ENCODE measurements at places on chromosomes 12 and 14.

DNA sequence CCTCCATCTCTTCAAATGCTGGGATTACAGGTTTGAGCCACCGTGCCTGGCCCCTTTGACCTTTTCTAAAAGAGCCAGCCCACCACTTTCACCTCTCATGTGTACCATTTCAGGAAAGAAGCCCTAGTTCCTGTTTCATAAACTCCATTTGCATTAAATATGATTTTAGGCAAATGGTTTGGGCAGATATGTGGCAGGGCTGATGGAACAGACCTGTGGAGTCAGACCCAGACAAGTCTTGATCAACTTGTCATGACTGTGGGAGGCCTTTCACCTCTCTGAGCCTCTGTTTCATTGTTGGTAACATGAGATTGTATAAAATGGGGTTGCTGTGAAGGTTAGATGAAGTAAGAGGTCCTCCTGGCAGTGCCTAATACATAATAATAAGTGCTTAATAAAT is 5.2 kb upstream of the MAP3K9 start:
- no peak for DNase-seq

DNA sequence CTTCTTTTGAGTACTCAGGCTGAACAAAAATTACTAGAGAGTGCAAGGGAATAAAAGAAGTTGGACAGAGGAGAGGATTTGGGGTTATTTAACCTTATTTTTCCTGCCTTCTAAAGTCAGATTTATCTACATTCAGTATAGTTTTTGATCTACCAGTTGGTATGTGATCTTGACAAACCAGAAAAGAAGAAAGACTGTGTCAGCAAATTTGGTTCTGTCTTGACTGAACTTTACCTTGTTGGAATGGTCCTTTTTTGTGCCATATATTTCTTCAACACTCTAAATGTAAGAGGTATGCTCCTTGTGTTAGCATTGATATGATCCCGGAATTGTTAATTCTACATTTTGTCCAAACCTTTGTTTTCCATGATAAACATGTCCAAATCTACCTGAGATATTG is 47.7 kb upstream of the ADAMTS20 start:
- DNase-seq: no peak

DNA sequence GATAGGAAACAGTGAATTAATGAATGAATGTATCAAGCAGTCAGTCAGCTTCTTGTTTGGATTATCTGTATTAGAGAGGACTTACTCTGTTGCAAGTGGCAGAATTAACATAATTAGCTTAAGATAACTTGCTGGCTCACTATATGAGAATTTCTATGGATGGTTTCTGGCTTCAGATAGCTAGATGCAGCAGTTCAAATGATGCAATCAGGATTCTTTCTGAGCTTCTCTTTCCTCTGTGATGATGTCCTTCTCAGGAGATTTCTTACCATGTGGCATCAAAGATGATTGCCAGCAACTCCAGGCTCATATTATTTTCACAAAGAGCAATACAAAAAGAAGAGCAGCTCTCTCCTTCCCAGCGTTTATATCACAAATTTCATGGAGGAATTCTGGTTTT is 30.7 kb downstream of the FRMD6 start:
- no peak for DNase-seq

GRCh38 chr12:38279756-38280155 is 36.8 kb upstream of the ALG10B start:
- no peak for DNase-seq

DNA sequence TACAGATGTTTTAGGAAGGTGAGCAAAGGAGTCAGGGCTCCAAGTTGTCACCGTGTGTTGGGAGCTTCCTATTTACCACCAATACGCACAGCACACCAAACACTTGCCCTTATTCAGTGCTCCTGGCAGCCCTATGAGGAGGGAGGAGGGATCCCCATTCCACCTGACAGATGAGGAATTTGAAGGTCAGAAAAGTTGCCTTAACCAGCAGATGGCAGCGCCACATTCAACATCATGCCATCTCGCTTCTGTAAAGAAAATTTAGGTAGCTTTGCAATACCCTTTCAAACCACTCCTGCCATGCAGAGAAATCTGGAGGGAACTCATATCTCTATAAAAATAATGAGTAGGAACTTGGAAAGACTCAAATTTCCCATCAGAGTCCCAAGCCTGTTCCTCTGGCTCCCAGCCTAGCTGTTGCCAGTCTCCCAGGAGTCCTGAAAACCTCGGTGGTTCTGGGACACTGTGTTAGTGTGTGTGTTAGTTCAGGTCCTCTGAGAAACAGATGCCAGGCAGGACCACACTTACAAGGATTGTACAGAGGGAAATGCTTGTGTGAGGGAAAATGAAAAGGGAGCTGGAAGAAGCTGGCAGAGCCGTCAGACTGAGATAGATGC is 410.5 kb downstream of the MED13L start:
- no peak for DNase-seq

All from stimulated activated CD8-positive, alpha-beta memory T cell treated with anti-CD3 and anti-CD28 coated beads, Interleukin-4, amount 100 ng/mL, for 4 hours (primary cell).